Fibroblast of skin of left quadriceps (primary cell): ENCODE measurements at places on chromosomes 2 and 18.
A peak's percentile ranks its signal among the peaks of the same experiment; 100 is the strongest.

DNA sequence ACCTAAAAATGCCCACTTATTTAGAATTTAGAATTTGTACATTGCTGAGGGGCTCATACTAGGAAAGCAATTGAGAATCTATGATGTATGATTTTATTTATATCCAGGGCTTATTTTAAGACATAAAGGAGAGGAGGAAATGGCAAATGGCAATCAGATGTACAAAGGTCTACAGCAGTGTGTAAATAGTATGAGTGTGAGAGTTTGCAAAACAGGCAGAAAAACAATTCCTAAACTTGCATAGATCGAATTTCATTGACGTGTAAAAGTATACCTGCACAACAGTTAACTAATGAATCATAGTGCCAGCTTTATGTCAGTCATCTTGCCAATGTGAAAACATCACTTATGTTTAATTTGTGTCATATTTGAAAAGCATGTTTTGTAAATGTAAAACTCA is 718.7 kb upstream of the GCFC2 start:
- DNase-seq: no peak

DNA sequence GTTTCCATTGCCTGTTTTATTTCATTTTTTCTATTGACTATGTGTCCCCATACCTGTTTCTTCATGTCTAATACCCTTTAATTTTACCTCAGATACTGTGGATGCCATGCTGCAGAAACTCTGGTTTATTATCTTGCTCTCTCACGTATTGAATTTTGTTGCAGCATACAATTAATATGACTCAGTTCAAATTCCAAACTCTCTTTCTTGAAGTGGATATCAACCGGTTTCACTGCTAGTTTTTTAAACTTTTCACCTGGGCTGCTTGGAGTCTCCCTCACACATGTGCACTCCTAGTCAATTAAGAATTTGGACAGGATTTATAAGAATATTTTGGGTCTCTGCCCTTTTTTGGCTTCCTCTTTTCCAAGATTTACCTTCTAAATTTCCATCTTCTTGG is 70.6 kb upstream of the CAPN13 start:
- DNase-seq: no peak

- no peak for DNase-seq
Observed at GRCh38 chr2:48414980-48415835, 114.7 kb upstream of the STON1 start.

DNA sequence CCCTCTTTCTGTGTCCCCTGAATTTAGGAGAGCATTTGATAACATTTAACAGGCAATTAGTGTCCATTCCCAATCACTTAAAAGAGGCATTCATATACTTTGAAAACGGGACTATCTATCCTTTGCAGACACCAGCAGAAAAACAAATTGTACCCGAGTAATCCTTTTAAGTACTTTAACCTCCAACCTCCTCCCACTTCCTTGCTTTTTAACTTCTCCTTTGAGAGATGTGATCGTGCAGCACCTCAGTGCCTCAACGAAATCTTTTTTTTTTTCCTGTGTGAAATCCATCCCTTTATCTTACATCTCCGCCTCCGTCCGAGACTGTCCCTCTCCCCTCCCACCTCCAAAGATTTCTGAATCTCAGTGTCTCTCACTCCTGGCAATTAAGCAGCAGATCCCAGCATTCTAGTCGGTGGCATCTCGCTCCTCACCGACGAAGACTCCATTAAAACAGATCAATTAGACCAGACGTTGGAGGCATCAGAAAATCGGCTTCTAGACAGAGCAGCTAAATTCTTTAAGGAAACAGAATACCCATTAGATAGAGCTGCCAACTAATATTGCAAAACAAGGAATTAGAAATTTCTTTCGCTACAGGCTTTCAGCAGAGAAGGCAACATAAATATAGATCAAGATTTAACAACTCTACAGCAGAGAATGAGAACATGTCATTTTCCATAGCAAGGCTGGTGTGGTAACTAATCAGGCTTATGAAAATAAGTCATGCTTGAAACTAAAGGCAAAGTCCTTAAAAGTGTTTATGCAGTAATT is 1.9 kb upstream of the TMEFF2 start:
- DNase-seq: no peak

- DNase-seq: no peak
Observed at GRCh38 chr2:132430895-132431294, 14.3 kb downstream of the GPR39 start.

GRCh38 chr2:19851116-19851695 is 50.6 kb downstream of the TTC32 start:
- no peak for DNase-seq

DNA sequence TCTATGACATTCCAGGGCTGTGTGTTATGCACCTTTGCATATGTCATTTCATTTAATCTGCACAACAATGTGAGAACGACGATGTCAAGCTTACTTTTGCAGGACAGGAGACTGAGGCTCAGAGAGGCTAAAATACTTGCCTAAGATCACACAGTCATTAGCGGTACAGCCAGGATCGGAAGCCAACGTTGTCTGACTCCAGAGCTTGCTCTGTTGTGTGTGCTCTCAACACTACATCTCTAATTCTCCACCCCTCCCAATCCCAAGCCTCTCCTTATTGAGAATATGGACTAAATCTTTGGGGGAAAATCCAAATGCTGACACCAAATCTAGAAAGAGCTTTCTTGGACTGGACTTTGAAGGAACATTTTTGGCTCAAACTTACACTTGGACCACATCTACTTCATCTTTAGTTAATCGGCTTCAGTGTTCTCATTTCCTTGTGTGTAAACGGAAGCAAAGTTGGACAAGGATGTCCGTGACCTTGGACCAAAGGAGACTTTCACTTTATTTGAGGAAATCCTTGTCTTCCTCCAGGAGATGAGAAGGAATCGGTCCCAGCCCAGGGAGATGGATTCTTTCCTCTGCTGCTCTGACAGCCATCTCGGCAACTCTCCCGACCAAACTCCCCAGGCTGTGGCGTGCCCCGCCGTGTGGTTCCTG is 242.4 kb downstream of the LPIN1 start:
- no peak for DNase-seq

- DNase-seq: no peak
Observed at GRCh38 chr2:218368621-218369153, 12.0 kb downstream of the CATIP start.

- DNase-seq: no peak
Observed at GRCh38 chr2:239726631-239727181, 298.4 kb downstream of the NDUFA10 start.

DNA sequence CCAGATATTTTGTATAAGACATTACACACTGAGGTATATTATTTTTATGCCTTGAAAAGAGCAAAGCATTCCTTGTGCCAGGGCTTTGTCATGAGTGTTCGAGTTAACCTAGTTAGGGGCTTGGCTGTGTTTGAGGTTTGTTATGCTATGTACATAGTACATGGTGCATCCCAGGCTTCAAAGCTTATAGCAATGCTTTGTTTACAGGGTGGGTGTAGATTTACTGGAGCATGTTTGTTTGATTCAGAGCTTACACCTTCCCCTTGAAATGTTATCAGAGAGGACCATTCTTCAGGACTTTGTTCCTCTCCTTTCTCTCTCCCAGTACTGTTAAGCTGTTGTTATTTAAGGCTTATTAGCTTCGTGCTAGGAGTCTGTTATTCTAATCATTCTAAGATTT is 738.7 kb upstream of the LRRTM4 start:
- no peak for DNase-seq

- no peak for DNase-seq
Observed at GRCh38 chr2:15803543-15804245, 136.7 kb upstream of the MYCN start.

DNA sequence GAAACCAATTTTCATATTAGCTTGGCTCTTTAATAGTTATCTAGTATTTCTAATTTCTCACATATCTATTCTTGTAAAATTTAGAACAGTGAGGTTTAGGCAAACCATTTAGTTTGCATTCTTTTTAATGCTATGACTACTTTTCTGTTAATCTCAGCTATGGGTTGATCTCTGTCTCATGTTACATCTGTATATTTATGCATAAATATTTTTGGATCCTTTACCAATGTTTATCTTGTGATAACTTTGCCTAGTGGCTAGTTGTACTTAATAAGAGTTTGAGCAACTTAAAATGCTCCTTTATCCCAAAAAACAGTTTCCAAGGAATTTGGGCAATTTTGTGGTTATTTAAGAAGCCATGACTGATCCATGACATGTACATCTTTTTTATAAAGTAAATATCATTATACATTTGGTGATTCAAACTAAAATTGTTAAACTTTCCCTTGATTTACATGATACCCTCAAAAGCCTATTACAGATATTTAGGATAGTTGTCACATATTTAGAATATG is 86.3 kb downstream of the R3HDM1 start:
- DNase-seq: no peak

DNA sequence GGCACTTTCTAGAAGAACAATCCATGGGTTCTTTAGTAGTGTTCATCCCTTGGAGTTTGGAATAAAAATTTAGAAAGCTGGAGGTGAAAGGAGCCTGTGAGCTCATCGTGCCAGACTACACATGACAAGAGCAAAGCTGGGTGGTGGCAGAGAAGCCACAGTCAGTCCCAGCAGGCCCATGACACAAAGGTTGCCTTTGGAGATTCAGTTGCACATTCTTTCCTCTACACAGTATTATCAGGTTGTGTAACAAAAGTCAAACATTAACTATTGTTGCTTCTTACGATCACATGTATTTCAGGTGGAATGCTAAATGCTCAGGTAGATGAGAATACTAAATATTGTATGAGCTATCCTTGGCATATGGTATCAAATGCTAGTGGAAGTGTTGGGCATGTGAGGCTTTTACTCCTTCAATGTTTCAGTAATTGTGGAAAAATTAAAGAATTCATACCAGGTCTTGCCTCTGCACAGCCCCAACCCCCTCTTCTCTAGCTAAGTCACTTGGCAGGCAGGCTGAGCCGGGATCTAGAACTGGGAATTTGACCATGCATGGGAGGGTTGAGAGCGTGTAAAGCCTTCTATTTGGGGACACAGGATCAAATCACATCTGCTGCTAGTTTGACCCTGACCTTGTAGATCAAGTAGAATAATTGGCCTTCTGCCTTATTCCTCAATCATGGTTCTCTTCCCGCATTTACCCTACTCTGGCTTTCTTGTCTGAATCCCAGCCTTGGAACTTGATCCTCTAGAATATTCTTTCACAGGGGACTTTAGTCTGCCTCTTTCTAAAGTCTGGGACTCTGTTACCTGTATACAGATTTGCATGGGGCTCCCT is 230.9 kb downstream of the GCA start:
- no peak for DNase-seq

DNA sequence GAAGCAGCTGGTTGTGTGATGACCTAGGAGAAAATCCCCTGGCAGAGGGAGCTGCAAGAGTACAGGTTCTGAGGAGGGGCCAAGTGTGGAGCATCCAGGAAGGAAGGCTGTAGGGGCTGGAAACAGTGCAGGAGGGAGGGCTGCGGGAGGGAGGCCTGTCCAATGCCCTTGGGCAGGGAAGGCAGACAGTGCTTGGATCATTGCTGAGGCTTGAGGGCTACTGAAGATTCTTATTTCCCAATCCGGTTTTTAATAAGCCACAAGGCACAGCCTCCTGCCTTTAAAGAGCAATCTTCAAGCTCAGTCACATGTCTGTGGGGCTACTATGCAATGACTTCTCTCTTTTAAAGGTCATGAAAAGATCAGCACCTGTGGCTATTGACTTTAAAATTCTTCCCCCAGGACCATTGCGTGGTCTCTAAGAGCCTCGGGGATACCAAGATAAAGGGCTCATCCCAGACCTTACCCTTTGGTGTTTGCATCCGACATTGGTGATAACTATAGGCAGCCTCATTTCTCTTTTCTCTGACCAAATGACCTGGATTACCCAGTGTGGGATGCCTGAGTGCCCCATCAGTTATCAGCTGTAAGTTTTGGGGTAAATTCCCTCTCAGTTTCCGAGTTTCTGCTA is 149.6 kb downstream of the DOCK10 start:
- DNase-seq: no peak

GRCh38 chr2:199278099-199278498 is 179.6 kb downstream of the SATB2 start:
- DNase-seq: peak; percentile 21
